ENCODE measurements at places on chromosomes 13 and 19. TPM values are rescaled to one million over a fixed set of nuclear protein-coding genes. Genes with fewer than 3 reads are reported as not detected.

The KLK12 gene
- total RNA-seq = not detected

The IGFL3 gene
- not detected for total RNA-seq

The TNFSF9 gene
- 1.4 TPM for total RNA-seq

The ACP5 gene
- 10.2 TPM for total RNA-seq

The MYPOP gene
- 6.8 TPM for total RNA-seq

The N4BP2L1 gene
- total RNA-seq = 22.1 TPM
